ENCODE measurements at places on chromosomes 5 and 9. TPM values are rescaled to one million over a fixed set of nuclear protein-coding genes. Genes with fewer than 3 reads are reported as not detected.

GRCh38 chr5:159422361-159422760 lies 92.1 kb upstream of the IL12B start:
- no peak for DNase-seq

DNA sequence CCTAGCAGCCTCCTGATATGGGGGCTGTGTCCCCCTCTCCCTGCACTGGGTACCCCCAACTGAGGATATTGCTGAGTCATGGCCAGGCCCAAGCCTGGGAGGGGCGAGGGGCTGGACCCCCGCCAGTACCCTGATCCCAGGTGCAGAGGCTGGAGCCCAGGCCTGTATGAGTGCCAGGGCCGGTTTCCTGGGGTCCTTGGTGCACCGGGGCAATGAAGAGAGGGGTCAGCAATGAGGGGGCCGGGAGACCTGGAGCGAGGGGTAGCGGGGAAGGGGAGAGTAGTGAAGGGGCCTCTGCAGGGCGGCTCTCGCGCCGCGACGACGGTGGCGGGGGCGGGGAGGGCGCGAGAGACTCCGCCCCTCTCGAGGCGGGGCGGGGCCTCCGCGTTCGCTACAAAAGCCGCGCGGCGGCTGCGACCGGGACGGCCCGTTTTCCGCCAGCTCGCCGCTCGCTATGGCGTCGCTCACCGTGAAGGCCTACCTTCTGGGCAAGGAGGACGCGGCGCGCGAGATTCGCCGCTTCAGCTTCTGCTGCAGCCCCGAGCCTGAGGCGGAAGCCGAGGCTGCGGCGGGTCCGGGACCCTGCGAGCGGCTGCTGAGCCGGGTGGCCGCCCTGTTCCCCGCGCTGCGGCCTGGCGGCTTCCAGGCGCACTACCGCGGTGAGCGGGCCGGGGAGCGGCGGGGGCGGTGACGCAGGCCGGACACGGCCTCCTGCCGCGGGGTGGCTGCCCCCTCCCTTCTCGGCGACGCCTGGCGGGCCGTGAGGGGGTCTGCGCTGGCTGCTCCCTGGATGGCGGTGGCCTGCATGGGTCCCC lies at the start of gene SQSTM1:
Gene SQSTM1, plus strand, starts transcription at position 423 of the 815 bp plus-strand sequence. Its CDS starts 32 bp downstream, at position 455.
- DNase-seq, result peak; percentile 82

GRCh38 chr9:80175286-80176150 lies 603.8 kb downstream of the TLE4 start:
- no peak for DNase-seq

GRCh38 chr5:104353371-104353770 lies 790.8 kb upstream of the NUDT12 start:
- DNase-seq, result no peak

DNA sequence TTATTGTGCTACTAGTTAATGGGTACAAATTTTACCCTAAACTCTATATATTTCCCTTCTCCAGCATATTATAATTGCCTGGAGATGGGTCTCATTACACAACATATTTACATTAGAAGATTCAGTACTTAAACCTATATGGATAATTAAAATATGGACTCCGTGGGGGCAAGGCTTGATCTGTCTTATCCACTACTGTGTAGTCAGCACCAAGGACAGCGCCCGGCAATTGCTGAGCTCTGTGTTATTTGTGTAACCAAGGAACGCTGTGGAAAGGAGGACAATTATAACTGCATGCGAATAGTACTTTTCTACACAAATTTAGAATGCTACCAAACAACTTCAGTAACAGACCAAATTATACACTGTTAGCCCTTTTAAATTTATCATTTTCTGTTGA lies 77.7 kb downstream of the DNAH5 start:
- DNase-seq, result peak; percentile 16

DNA sequence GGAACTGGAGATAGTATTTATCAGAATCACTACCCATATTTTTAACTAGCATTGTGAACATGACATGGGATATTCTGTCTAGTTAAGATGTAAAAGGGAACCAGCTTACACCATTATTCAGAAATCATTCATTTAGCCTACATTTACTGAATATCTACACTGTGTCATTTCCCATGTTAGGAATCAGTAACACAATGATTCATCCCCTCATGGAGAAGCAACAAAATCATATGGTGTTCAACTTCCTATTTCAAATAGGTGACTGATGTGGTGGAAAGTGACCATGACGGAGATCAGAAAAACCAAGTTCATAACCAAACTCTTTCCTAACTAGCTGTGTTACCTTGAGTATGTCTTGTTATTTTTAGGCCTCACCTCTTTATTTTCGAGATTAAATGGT lies 550.0 kb upstream of the TUSC1 start:
- DNase-seq, result no peak

DNA sequence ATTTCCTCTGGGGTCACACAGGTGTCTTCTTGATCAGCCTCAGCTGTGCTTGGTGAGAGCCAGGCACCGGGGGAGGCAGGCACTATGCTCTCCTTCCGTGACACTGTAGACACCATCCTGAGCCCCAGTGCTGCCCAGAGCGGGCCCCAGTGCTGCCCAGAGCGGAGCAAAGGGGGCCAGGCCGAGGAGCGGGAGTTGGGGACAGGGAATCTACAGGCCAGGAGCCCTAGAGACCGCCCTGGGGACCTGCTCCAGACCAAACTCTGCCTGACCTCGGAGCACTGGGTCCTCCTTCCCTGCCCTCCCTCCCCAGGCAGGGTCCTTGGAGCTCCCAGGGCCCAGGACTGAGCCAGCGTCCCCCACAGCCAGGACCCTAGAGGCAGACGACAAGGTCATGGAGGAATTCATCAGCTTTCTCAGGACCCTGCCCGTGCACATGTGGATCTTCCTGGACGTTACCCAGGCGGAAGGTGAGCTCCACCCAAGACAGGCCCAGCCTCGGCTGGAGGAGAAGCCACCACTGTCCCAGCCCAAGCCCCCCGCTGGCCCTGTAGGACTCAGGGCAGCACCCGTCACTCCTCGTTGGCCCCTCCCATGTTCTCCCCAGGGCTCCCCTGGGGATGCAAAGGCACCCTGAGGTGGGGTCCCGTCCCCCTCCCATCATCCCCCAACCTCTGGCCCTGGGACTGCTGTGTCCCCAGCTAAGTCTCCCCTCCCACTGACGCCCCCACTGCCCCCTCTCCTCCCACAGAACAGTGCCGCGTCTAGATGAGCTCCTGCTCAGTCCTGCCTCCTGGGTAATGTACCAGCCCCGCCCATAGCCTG lies 30.2 kb downstream of the PAEP start:
- DNase-seq, result no peak

DNA sequence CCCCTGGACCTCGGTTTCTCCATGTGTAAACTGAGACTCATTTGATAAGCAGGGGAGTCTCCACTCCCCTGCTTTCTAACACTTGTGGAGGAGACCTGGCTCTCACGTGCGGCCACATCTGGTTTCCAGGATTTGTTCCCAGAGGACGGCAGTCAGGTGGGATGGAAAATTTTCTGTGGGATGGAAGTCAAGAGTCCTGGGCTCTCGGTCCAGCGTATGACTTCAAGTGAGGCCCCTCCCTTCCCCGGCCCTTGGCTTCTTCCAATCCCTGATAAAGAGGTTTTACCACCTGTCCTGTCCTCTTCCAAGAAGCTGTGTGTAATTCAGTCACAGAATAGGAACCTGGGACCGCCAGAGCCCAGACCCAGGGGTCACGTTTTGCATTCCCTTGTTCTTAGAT lies 35.0 kb downstream of the TMOD1 start:
- no peak for DNase-seq

- DNase-seq, result peak; percentile 54
Measured at GRCh38 chr5:141681695-141682641, at the start of gene ARAP3. TSS of gene ARAP3 (minus strand) at chr5:141682230. CDS start at chr5:141680486, 1,744 bp downstream.

The SLC4A9 gene
- total RNA-seq, result 0.78 TPM

The ORM1 gene
- total RNA-seq, result not detected

The AGXT2 gene
- not detected for total RNA-seq

The CDC20B gene
- total RNA-seq, result 0.13 TPM
